ENCODE measurements at places on chromosomes 4 and X. TPM values are rescaled to one million over a fixed set of nuclear protein-coding genes. Genes with fewer than 3 reads are reported as not detected.

- DNase-seq, result no peak
These were observed 35.3 kb downstream of the ZBTB49 start for GRCh38 chr4:4325321-4325720.

Gene CXCL8
- polyA plus RNA-seq, result 3.3 TPM

- no peak for DNase-seq
These were observed 1.8 kb upstream of the GPM6A start for GRCh38 chr4:175813821-175814220.

Gene HHIP
- 3.9 TPM for polyA plus RNA-seq

DNA sequence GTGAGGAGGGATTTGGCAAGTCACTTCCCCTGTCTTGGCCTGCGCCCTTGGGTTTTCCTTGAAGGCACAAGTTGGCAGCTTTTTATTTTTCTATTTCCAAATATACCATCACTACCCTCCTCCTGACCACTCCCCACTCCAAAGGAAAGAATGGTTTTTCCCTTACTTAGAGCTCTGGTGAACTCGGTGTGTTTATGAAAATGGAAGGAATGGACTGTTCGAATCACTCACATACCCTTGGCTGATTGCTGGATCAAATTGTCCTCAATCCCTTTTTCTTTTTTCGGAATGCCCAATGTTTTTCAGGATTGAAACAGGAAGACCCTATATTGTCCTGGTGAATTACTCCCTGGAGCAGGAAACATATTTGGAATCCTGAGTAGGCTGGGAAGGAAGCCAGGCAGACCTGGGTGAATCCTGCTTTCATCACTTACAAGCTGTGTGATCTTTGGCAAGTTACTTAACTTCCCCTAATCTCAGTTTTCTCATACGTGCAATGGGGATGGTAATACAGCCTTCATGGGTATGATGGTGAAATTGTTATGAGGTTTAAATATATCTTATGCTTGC lies 70.7 kb downstream of the RTL5 start:
- no peak for DNase-seq

Gene ASB12
- polyA plus RNA-seq, result 33.8 TPM

DNA sequence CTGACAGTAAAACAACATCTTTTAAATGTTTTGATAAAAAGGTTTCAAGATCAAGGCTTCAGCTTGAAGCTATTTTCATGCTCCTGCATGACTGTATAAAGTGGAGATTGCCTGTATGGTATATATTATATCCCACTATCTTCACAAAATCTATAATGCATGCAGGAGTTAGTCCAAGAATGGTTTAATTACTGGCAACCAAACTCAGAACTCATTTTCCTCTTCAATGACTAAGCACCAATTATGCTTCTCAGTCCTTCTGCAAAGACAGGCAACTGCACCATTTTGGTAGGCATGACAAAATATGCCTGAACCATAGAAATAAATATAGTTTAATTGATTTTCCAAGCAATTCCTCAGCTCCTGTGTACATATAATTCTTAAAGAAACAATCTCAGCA lies 54.5 kb downstream of the NPY5R start:
- no peak for DNase-seq

Gene HTN3
- polyA plus RNA-seq, result not detected

Gene CLCN5
- polyA plus RNA-seq, result 87.5 TPM

DNA sequence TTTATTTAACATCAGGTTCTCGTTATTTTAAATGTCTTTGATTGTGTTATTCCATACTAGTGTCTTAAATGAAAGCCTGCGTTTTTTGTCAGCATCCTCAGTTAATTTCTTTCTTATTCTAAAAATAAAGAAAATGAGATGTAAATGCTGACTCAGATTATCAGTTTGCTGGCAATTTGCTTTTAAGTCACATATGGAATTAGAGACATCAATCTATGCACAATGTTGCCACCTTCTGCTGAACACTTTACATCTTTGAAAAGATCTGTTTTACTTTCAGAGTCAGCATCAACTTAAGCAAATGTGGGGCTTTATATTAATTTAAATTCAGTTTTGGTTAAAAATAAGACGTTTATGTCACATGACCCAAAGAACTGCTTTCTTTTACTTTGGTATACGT lies 99.2 kb downstream of the ADGRL3 start:
- DNase-seq, result no peak

DNA sequence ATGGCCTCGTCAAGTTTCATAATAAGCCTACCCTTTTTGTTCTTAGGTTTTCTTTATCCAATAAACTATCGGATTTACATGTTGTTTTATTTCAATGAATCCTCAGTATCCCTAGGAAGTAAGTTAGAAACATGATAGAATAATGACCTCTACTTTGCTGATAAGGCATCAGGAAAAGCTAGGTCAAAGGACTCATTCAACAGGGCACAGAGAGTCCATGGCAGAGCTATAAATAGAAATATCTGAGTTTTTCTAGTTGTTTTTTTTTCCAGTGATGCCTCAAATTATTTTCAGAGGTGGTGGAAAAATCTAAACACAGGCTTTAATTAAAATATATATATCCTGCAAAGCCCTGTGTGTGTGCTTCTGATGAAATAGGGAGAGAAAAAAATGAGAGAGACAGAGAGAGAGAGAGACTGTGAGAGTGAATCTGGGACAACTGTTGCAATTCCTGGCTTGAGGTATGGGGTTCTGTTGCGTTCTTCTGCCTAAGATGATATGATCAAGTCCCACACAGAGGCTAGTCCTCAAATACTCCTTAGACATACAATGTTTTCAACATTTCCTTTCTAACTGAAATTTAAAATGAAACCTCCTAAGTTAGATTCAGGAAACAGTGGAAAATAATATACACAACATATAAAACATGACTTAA lies 139.9 kb downstream of the HDX start:
- DNase-seq, result no peak

Gene MMRN1
- 4.8 TPM for polyA plus RNA-seq

Gene SCD5
- 10.4 TPM for polyA plus RNA-seq

GRCh38 chr4:39846120-39846519 lies 131.6 kb downstream of the PDS5A start:
- no peak for DNase-seq

DNA sequence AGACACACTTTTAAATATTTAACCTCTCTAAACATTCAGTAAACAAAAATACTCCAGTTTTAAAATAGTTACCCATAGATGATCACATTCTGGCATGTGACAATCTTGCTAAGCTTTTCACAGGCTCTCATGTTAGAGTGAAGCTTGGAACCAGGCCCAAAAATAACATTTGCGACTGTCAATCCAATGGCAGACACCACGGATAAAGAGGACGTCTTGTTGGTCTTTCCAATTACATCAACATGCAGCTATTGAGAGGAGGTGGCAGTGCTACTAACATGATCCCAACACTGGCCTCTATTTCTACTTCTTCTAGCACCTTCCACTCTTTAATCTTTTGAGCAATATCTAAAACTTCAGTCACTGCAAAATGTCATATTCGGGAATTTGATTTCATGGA lies 970.8 kb upstream of the TENM3 start:
- DNase-seq, result no peak

DNA sequence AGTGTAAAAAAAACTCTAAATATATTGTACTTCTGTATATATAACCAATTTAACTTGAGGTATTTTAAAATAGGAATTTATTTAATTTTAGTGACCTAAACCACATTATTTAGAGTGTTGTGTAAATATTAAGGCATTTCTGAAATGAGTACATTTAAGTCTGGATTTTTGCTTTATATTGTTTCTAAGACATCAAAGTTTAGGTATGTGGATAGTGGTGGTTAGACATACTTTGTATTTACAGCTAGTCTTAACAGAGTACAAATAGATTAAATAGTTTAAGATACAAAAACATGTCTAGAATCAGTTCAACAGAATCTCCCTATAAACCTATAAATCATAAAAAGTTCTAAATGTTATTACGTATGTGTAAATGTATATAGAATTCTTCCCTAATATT lies 588.5 kb downstream of the TRIML1 start:
- no peak for DNase-seq

- DNase-seq, result no peak
These were observed 93.0 kb upstream of the LDB2 start for GRCh38 chr4:16991450-16991849.
